ENCODE measurements at places on chromosomes 1 and 21.
A peak's percentile ranks its signal among the peaks of the same experiment; 100 is the strongest.

DNA sequence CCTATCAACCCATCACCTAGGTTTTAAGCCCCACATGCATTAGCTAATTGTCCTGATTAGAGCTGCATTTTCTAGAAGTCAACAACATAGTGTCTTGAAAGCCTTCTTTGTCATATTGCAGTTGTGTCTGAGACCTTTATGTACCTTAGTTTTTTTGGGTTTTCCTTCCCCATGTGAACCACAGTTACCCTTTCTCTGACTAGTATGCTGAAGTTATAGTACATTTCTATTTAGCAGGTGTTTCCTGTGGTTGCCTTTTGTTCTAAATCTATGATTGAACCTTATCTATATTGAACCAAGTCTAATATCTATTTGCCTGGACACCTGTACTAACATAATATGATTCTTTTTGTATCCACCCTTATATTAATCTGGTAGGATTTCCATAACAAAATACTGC is 135.6 kb downstream of the ST6GALNAC3 start:
- DNase-seq, result no peak

GRCh38 chr1:5910276-5910620 is 82.0 kb downstream of the NPHP4 start:
- DNase-seq, result no peak

DNA sequence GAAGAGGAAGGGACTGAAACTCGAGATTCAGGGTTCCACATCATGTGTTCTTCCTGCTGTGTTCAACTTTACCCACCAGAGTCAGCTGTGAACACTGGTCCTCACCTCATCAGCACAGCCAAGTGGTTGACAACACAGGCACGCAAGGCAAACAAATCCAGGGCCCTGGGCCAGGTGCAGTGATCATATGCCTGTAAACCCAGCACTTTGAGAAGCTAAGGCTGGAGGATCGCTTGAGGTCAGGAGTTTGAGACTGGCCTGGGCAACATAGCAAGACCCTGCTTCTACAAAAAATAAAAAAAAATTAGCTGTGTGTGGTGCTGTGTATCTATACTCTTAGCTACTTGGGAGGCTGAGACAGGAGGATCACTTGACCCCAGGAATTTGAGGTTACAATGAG is 8.4 kb upstream of the XKR8 start:
- DNase-seq, result no peak

DNA sequence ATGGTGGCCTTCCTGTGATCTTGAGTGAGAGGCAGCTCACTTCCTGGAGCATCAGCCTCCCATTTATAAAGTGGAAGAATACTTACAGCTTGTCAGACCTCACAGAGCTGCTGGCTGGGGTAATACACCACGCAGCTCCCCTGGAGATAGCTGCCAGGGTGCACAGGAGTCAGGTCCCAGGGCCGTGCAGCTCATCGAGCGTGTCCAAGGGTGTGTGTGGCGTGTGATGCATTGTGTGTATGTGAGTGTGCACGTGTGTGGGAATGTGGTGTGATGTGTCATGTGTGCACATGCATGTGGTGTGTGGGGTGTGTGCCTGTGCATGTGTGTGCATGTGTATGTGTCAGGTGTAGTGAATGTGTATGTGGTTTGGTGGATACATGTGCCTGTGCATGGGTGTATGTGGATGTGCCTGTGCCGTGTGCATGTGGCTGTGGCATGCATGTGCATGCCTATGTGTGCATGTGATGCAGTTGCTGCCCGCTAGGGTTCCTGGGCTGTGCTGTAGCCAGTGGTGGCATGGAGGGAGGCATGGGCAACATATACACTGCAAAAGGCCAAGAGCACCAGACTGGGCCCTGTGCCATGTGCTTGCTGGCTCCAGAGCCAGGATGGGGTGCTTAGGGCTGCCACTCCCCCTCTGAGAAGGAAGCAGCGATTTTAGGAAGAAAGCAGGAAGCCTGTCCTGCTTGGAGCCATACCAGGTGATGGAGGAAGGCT is 24.6 kb downstream of the WNT3A start:
- no peak for DNase-seq

DNA sequence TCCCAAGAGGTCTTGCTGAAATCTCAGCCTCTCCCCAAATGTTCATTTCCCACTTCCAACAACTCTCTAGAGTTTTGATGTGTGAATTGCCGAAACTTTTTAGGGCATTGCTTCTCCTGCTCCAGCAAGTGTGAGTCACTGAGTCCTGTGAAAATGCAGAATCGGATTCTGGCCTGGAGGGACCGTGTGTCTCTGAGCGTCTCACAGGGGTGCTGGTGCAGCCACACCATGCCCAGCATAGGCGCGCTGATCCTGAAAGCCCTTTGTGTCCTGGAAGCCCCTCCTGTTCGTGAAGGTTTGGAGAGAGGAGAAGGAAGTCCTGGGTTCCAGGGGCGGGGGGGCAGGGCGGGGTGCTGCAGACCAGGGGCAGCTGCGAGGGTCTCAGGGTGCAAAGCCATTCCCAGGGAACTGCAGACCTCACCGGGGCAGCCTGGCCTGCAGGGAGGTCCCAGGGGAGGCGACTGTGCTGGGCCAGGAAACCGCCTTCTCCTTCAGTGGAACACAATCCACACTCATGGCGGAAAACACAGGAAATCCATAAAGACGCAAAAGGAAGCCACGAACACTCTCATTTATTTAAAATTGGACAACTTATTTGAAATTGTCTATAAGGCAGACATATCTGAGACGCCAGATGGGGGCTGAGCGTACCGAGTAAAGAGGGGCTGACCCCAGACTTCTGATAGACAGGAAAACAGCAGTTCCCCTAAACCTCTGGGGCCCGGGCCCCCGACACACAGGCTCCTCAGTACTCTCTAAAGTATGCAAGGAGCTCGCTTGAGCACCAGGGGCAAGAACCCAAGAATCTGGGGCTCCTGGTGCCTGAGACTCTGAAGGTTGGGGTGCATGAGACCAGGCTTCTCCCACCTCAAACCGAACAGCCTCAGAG is 43.5 kb upstream of the ADARB1 start:
- DNase-seq, result no peak

DNA sequence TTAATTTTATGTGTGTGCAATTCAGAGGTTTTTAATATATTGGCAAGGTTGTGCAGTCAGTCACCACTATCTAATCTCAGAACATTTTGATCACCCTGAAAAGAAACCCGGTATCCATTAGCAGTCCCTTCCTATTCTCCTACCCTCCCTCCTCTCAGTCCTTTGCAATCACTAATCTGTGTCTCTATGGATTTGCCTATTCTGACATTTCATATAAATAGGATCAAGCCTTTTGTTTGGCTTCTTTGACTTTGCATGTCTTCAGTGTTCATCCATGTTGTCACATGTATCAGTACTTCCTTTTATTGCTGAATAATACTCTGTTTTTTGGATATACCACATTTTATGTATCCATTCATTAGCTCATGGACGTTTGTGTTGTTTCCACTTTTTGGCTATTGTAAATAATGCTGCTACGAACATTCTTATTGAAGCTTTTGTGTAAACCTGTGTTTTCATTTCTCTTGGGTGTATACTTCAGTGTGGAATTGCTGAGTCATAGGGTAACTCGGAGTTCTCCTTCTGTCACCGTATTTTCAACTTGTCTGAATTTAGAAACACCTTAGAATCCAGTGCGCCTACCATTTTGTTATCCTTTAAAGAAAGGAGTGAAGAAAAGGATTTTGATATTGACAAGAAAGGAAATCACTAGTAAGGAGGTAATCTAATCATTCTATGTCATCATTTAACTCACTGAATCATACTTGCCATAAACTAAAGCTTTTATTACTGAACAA is 3.4 kb downstream of the CEP85 start:
- DNase-seq, result no peak

DNA sequence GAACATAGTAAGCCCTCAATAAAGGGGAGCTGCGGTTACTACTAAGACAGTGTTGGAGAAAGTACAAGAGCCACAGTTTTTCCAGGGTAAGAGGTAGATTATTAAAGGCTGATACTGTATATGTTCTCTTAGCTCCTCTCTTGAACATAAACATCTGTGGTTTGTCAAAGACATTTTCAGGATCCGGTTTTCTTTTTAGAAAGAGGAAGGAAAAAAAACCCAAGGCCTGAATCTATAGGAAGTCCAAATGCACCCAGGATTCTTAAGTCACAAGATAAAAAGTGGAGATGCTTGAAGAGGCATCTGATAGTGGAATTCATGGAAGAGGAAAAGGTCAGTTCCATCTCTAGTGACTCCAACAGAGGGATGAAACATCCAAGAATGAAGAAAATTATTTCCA is 24.6 kb upstream of the SLC45A3 start:
- DNase-seq, result no peak

DNA sequence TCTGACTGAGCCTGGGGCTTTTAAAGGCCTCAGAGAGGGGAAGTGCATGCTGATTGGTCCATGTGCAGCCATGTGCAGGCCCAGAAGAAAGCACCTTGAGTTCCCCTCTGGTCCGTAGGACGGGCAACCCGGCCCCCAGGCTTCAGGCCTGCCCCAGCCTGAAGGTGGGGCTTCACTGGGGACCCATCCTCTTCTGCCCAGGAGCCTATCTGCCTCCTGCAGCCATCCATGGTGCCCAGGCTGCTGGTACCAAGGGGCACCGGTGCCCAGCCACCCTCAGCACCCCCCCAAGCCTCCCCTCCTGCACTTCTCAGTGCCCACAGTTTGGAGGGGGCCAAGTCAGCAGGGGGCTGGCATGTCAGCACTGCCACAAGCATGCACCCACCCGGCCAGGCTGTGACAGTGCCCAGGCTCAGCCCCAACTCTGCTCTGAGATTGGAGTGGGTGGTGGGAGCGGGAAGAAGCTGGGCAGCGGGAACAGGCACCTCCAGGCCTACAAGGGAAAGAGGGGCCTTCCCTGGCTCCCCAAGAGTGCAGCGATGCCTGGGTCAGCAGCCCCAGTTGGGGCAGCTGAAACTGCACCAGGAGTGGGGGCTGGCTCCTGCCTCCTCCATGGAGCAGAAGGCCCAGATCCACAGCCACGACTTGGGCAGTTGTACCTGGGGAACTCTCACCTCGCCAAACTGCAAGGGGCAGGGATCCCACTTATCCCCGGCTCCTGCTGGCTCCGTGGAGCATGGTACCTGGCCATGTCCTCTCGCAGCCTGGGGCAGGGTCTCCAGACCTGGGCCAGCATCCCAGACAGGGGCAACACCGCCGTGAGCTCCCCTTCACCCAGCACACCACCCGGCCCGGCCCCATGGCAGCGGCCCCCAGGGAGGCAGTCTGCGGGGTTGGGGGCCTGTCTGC is 11.7 kb downstream of the COL6A2 start:
- peak; percentile 4 for DNase-seq
